Thoracic aorta (tissue), 2 donors: ENCODE measurements at places on chromosomes 13 and 19. TPM values are rescaled to one million over a fixed set of nuclear protein-coding genes. Genes with fewer than 3 reads are reported as not detected.

- no peak overlapping the region for H3K4me3 ChIP-seq
- H3K36me3 ChIP-seq, result no peaks in the 10 kb centered on the region
- peaks cover 16% of the 10 kb centered on the region for H3K4me1 ChIP-seq
- DNase-seq, result no peak
- H3K27ac ChIP-seq, result no peak overlapping the region
Observed at GRCh38 chr19:35905178-35905727, 2.8 kb downstream of the TYROBP start.

- H3K4me1 ChIP-seq, result peaks cover 22% of the 10 kb centered on the region
- H3K36me3 ChIP-seq, result peaks cover 12% of the 10 kb centered on the region
Observed at GRCh38 chr13:51760592-51760991, 43.4 kb downstream of the DHRS12 start.

Gene LGI4
- 7.9 TPM for total RNA-seq

Gene DHPS
- total RNA-seq, result 101 TPM

DNA sequence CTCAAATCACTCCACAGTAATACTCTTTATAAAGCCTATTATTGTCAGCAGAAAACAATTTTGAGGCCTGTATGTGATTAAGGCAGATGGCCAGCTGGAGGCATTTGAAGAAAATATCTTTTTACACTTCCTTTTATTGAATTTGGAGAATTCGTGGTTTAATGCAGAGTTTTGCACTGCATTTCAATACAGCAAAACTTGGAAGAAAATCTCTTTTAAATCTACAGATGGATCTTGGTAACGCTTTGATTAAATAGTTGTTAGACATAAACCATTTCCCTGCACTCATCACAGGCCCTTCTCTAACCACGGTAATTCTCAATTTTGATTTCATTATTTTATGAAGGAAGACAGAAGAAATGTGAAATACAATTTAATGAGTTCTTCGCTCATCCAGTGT is 185.7 kb downstream of the RFC3 start:
- DNase-seq, result no peak
- H3K27me3 ChIP-seq, result no peaks in the 10 kb centered on the region
- H3K4me3 ChIP-seq, result no peak overlapping the region
- peaks cover 5% of the 10 kb centered on the region for H3K4me1 ChIP-seq
